ENCODE measurements at places on chromosomes 2 and 18.

GRCh38 chr2:181828122-181828705 lies 63.3 kb upstream of the ITPRID2 start:
- no peak for DNase-seq

GRCh38 chr18:9772847-9773677 lies 65.0 kb downstream of the RAB31 start:
- DNase-seq = no peak

- DNase-seq = no peak
These were observed 40.6 kb upstream of the PGAP1 start for GRCh38 chr2:196967116-196967515.

DNA sequence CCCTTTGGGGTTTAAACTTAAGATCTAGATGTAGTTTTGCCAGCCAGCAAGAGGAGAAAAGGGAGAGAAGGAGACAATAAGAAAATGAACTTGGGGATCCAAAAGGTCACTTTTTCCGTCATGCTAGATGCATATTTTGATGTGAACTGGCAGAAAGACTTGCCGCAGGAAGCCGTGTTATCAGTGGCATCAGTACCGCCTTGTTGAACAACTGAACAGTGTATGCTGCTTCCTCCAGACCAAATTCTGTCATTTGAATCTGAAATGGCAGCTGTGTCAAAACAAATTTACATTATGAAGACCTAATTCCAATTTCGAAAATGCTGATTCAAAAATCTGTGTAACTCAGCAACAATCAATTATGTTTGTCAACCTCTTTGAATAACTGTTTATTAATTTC lies 42.1 kb downstream of the TMEM200C start:
- no peak for DNase-seq

- DNase-seq = no peak
These were observed 17.5 kb downstream of the BOD1L2 start for GRCh38 chr18:57164401-57164800.

DNA sequence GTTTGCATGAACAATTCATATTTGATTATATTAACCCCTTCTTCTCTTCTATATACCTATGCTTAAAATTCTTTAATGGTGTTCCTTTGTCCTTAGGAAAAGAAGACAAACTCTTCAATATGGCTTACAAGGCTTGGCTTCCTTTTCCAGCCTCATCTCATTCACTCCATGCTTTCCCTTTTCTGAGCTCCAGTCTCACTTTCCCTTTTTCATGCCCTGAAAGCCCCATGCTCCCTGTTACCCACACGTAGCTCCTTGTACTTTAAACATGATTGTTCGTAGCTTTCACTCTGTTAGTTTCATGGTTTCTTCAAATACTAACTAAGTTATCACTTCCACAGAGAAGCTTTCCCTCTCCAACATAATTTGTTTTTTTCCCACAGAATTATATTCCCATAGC lies 161.3 kb downstream of the UBE2E3 start:
- no peak for DNase-seq

- DNase-seq = no peak
These were observed 70.3 kb upstream of the HAAO start for GRCh38 chr2:42862669-42863185.

- DNase-seq = no peak
These were observed 4.2 kb upstream of the ODC1 start for GRCh38 chr2:10452312-10452711.

- DNase-seq = no peak
These were observed 617.6 kb downstream of the ADCYAP1 start for GRCh38 chr18:1522249-1522615.

- DNase-seq = no peak
These were observed 28.7 kb upstream of the LRRC30 start for GRCh38 chr18:7202169-7202568.

DNA sequence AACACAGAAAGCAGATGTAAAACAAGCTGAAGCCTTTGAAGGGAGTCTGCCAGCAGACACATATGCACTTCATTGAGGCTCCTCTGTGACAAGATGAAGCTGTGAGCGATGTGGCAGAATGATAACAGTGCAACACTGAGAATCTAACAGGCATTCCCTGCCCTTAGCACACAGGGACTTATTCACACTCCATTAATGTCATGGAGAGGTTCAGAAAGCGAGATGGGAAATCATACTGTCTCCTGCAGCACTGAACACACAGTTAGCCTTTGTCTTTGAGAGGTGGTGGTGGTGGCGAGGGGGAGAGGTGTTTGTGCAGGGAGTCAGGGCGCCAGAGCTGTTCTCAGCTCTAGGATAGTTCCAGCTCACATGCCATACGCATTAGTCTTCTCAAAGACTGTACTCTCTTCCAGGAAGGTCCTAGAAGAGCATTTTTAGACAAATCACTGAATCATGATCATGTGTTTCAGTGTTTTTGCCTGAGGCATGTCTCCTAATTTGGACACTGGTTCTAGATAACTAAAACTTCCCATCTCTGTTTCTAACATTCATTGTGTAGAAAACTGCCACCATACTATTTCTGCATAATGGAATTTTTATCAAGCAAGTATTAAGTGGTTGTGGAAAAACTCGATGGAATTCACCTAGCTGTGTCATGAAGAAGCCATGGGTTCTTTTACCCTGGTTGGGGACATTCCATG lies 93.5 kb upstream of the ITGB6 start:
- no peak for DNase-seq

DNA sequence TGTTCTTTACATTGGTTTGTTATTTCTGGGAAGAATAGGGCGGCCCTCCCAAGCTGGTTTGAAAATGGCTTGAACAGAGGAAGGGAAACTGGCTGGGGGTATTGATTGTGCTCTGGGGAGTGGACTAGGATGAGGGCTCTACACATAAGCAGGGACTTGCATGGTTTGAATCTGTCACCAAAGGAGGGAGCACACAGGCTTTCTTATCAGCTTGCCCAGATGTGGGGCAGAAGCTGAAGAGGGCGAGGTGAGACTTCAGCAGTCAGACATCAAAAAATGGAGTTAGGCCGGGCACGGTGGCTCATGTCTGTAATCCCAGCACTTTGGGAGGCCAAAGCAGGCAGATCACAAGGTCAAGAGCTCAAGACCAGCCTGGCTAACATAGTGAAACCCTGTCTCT lies 7.2 kb upstream of the RAB12 start:
- no peak for DNase-seq

Data from GM13977 (cell line).